IMR-90 (cell line): ENCODE measurements at places on chromosomes 7 and 10. TPM values are rescaled to one million over a fixed set of nuclear protein-coding genes. Genes with fewer than 3 reads are reported as not detected.

The FAM200A gene
- 5.9 and 10.3 TPM in 2 replicates for total RNA-seq

DNA sequence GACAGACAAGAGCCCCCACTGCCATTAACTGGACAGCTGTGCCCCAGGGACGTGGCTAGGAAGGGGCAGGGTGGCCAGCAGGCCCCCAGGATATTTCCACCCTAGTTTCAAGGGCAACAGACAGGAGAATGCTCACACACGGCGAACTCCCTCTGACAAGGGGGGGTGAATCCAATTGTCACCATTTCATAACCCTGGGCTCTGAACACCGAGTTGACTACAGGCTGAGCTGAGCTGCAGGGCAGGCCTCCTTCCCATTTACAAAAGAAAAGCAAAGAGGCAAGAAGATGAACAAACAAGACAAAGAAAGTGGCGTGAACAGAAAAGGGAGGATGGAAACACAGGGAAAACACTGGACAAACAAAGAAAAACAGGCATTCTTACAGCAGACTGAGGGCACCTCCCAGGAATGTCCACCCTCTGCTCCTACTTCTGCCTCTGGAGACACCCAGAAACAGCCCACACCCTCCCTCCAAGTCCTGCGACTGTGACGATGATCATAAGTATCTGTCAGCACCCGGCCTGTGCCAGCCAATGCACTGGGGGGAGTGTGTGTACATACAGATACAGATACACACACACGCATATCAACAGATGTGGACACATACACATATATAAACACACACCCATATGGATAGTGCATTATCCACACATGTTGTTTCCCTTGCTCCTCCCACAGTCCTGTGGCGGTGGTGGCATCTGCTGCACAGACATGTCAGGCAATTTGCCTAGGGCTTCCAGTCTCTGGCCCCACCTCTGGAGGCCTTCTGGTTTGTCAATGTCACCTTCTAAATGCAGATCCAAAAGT is 66.2 kb downstream of the FAM53B start:
- H3K27me3 ChIP-seq, result no peaks in the 10 kb centered on the region
- peaks cover 10% of the 10 kb centered on the region; the same call in 1 of the 2 replicates for H3K4me1 ChIP-seq
- DNase-seq, result peak; percentile 38
- H3K36me3 ChIP-seq, result peaks cover 13% of the 10 kb centered on the region; the same call in 1 of the 2 replicates
- no peak overlapping the region for H3K4me3 ChIP-seq
- no peak overlapping the region for H3K27ac ChIP-seq

- H3K27me3 ChIP-seq, result peaks cover 31% of the 10 kb centered on the region
- peak overlapping the region; percentile 30 for H3K4me3 ChIP-seq
- H3K27ac ChIP-seq, result no peak overlapping the region
- no peak for DNase-seq
- H3K4me1 ChIP-seq, result no peaks in the 10 kb centered on the region
Measured at GRCh38 chr10:27258838-27259812, 18.5 kb upstream of the ACBD5 start.

DNA sequence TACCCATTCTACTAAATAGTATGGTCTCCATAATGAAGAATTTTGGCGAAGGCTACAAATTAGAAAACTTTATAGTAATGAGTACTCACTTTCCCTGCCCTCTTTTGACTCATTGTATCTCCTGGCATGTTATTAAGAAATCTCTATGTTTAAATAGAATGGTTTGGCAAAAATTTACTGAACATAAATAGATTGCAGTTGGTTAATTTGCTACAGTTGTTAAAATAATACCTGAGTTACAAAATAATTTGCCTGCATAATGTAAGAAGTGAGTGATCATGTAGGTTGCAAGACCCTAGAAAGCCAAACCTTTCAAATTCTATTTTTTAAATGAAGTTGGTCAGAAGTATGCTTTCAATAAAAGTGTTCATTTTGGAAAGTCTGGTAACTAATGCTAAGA is 176.8 kb upstream of the AHR start:
- no peak overlapping the region for H3K4me3 ChIP-seq
- no peaks in the 10 kb centered on the region for H3K27me3 ChIP-seq
- H3K27ac ChIP-seq, result no peak overlapping the region
- H3K36me3 ChIP-seq, result no peaks in the 10 kb centered on the region
- no peak for DNase-seq
- no peaks in the 10 kb centered on the region; the same call in 1 of the 2 replicates for H3K4me1 ChIP-seq

GRCh38 chr10:119447823-119448546 is 94.5 kb downstream of the RGS10 start:
- H3K27ac ChIP-seq, result no peak overlapping the region
- no peak for DNase-seq
- peaks cover 83% of the 10 kb centered on the region for H3K36me3 ChIP-seq
- no peaks in the 10 kb centered on the region for H3K27me3 ChIP-seq
- peaks cover 6% of the 10 kb centered on the region; the same call in 1 of the 2 replicates for H3K4me1 ChIP-seq
- no peak overlapping the region for H3K4me3 ChIP-seq
